ENCODE measurements at places on chromosomes 16 and 17. TPM values are rescaled to one million over a fixed set of nuclear protein-coding genes. Genes with fewer than 3 reads are reported as not detected.

Gene RUNDC3A
- polyA plus RNA-seq = 2.4 TPM

GRCh38 chr16:78462288-78463208, 363.1 kb downstream of the WWOX start:
- no peak for DNase-seq

Gene SLC22A31
- 0.86 TPM for polyA plus RNA-seq

Gene XAF1
- 25.9 TPM for polyA plus RNA-seq

GRCh38 chr16:84421081-84421937, 53.0 kb downstream of the ATP2C2 start:
- DNase-seq = no peak

Gene KRT15
- 1.3 TPM for polyA plus RNA-seq

GRCh38 chr17:49748791-49749190, 15.1 kb downstream of the FAM117A start:
- no peak for DNase-seq

Gene SHISA6
- polyA plus RNA-seq = 0.38 TPM

Gene OR3A2
- polyA plus RNA-seq = 0.08 TPM

Gene TMC7
- 3.0 TPM for polyA plus RNA-seq

DNA sequence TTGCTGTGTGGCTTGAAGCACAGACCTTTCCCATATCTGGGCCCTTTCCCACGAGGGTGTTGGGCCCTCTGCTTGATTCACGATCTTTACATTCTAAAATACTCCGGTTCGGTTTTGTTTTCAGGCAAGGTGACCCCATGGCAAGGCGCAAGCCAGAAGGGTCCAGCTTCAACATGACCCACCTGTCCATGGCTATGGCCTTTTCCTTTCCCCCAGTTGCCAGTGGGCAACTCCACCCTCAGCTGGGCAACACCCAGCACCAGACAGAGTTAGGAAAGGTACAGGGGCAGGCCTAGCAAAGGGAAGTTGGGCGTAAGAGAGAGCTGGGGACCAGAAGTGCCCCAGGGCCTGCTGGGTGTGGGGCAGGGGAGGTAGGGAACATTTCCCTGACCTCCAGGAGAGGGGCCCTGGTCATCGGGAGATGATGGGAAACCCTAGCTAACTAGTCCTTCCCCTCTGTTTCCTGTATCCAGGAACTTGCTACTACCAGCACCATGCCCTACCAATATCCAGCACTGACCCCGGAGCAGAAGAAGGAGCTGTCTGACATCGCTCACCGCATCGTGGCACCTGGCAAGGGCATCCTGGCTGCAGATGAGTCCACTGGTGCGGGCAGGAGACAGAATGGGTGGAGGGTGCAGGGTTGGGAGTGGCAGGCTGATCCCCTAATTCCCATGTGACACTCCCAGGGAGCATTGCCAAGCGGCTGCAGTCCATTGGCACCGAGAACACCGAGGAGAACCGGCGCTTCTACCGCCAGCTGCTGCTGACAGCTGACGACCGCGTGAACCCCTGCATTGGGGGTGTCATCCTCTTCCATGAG, 1.4 kb downstream of the ALDOA start:
- DNase-seq = no peak

Gene PMFBP1
- 5.2 TPM for polyA plus RNA-seq

DNA sequence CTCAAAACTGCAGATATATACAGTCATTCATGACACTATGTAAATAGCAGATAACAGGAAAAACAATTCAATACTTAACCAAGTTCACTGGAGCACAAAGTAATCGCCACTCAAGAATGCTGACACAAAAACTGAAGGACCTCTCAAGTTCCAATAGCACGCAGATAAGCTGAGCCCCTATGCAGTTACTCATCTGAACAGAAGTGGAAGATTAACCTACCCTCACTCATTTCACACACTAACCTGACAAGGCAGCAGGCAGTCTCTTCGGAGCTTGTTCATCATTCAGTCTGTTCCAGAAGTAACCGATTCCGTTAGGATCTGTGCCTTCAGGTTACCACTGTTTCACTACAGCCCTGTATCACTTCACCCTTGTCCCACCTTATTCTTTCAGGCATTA, 6.0 kb downstream of the HELZ start:
- DNase-seq = no peak

- DNase-seq = no peak
Observed at GRCh38 chr17:79819085-79819484, 20.2 kb downstream of the CBX4 start.

Gene EXOSC6
- polyA plus RNA-seq = 15.2 TPM

DNA sequence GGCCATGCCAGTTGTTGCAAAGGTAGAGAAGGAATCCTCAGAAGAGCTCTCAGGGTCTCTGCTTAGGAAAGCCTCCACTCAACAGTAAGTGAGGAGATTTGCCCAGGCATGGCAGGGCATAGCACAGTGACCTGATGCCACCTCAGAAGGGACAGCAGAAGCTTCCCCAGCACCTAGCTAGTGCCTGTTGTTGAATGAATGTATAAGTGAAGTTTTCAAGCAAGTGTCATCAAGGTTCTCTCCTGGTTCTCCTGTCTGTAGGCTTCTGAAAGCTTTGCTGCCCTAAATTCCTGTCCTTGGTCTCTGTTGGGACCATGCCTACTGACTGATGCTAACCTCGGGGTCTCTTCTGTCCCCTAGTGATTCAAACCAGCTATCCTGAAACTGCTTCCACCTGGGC, 114.9 kb upstream of the TBX2 start:
- no peak for DNase-seq

- no peak for DNase-seq
Observed at GRCh38 chr17:56831369-56832095, 2.2 kb downstream of the C17orf67 start.

- DNase-seq = no peak
Observed at GRCh38 chr17:13634021-13634420, 32.3 kb upstream of the HS3ST3A1 start.

Gene GPR179
- polyA plus RNA-seq = 0.24 TPM

Gene TSPAN10
- polyA plus RNA-seq = 4.2 TPM

GRCh38 chr17:57293077-57293476, 36.8 kb downstream of the MSI2 start:
- no peak for DNase-seq

DNA sequence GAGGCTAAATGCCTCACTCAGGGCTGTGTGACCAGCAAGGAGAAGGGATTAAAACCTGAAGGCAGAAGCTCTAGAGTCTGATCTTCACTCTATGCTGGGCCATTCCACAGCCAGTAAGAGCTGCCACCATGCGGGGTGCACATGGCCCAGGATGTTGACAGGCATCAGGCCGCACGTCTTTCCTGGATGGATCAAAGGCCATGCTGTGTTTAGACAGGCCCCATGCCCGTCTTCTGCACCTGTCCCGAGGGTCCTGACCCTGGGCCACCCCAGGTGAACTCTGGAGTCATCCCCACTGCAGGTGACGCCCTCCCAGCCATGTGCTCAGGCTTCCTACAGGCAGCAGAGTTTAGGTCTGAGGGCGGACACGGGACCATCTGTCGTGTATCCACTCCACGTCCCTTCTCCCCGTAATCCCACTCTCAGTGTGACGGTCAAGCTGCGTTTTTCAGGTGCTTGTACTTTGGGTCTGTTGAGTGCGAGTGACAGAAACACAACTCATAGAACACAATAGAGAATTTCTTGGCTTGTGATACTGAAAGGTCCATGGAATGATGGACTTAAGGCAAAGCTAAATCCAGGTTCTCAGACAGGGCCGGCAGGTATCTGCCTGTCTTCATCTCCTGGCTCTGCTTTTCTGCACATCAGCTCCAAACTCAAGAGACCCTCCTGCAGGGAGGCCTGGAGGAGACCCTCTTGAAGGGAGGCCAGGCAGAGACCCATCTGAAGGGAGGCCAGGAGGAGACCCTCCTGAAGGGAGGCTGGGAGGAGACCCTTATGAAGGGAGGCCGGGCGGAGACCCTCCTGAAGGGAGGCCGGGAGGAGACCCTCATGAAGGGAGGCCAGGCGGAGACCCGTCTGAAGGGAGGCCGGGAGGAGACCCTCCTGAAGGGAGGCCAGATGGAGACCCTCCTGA, 13.2 kb downstream of the ZNF469 start:
- no peak for DNase-seq

Gene KRTAP3-1
- polyA plus RNA-seq = not detected

DNA sequence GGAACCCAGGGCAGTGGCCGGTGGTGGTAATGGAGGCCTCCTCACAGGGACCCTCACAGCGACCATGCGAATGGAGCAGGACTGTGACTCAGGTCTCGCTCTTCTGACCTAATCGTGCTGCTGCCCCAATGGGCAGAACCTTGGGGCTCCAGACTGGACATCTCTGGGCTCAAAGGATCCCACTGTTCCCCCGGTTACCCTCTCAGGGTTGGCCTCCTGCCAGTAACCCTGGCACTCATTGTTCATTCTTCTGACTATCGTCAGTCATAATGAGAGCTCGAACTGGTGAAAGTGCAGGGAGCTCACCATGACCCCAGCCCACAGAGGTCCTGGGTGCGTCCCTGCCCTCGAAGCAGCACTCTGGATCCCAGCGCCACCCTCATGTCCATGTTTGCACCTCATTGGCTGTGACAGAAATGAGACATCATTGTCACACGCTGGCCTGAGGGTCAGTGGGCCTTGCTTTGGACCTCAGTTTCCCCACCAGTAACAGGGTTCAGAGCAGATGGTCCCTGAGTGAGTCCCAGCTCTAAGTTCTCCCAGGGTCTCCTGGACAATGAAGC, 4.0 kb upstream of the NPRL3 start:
- DNase-seq = peak; percentile 39

DNA sequence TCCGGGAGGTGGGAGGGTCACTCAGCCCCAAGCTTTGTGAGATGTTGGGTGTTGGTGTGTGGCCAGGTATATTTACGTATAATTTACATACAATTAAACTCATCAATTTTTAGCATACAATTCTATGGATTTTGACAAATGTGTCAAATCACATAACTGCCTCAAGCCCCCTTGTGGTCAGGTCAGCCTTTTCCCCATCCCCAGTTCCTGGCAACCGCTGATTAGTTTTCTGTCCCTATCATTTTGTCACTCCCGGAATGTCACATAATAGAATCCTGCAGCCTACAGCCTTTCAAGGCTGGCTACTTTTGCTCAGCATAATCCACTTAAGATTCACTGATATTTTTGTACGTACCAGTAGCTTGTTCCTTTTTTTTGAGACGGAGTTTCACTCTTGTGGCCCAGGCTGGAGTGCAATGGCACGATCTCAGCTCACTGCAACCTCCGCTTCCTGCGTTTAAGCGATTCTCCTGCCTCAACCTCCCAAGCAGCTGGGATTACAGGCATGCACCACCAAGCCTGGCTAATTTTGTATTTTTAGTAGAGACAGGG, 19.3 kb upstream of the RAI1 start:
- no peak for DNase-seq

Gene DOC2A
- polyA plus RNA-seq = 1.8 TPM

DNA sequence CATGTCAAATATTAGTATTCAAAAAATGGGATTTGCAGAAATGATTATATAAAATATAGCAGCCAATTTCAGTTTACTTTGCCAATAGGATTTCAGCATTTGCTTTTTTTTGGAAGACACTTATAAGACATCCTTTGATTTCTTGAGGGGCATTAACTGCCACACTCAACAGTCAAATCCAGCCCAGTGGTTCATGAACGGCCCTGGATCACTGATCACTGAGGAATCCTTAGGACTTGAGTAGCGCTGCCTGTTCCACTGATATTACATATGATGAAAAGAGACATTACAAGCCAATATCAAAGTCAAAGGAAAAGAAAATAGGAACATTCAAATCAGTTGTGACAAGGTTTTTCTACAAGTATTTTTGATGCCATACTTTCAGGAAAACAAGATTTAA, 21.0 kb upstream of the YWHAE start:
- no peak for DNase-seq

DNA sequence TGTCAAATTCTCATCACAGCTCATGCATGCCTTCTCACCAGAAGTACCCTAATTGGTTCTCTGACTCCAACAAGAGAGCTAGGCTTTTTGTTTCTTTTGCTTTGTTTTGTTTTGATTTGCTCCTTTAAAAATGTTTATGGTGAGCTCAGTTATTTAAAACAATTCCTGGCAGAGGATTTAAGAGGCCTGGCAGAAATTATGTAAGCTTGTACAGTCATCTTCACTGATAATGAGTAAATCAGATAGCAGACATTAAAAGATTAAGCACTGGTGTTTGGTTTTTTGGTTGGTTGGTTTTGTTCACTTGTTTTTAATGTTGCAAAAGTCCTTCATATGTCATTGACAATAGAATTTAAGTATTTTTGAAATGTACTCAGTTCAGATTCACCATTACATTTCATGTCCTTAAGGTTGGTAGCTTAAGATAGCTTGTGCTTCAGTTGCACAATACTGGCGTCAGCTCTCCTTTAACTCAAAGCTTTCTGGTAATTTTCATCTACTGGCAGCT, 378.9 kb downstream of the CDH13 start:
- DNase-seq = no peak

GRCh38 chr16:79554912-79555311, 45.6 kb downstream of the MAF start:
- DNase-seq = no peak

- DNase-seq = no peak
Observed at GRCh38 chr16:50038756-50039529, 13.9 kb downstream of the CNEP1R1 start.

Gene LHX1
- polyA plus RNA-seq = 0.17 TPM

- DNase-seq = no peak
Observed at GRCh38 chr17:43449470-43450248, 34.1 kb upstream of the DHX8 start.

- DNase-seq = no peak
Observed at GRCh38 chr16:24347556-24347955, 91.4 kb downstream of the CACNG3 start.

GRCh38 chr17:56914581-56915273, 878 bp upstream of the TRIM25 start:
- no peak for DNase-seq

GRCh38 chr16:58411736-58412614, 19.7 kb downstream of the GINS3 start:
- DNase-seq = no peak

DNA sequence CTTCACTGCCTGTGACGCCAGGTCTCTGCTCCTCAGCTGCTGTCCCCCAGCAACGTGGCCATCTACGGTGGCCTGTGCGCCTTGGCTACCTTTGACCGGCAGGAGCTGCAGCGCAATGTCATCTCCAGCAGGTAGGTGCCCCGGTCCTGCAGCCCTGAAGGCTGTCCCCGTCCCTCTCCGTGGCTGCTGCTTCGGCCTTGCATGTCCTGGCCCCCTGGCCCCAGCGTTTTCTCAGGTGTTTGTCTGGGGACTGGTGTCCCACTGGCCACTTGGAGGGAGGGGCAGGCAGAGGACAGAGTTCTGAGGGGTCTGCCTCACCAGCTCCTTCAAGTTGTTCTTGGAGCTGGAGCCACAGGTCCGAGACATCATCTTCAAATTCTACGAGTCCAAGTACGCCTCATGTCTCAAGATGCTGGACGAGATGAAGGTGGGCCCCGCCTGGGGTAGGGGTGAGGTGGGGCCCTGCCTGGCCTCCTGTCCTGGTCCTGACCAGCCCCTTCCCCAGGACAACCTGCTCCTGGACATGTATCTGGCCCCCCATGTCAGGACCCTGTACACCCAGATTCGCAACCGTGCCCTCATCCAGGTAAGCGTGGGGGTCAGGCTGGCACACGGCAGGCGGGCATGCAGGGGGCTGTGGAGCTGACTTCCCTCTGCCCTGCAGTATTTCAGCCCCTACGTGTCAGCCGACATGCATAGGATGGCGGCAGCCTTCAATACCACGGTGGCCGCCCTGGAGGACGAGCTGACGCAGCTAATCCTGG, 4.4 kb downstream of the GPS1 start:
- no peak for DNase-seq
